Ureter (tissue), 1 donor: ENCODE measurements at places on chromosomes 12 and 14. TPM values are rescaled to one million over a fixed set of nuclear protein-coding genes. Genes with fewer than 3 reads are reported as not detected.
A peak's percentile ranks its signal among the peaks of the same experiment; 100 is the strongest.

Gene STXBP6
- total RNA-seq, result 10.0 TPM

DNA sequence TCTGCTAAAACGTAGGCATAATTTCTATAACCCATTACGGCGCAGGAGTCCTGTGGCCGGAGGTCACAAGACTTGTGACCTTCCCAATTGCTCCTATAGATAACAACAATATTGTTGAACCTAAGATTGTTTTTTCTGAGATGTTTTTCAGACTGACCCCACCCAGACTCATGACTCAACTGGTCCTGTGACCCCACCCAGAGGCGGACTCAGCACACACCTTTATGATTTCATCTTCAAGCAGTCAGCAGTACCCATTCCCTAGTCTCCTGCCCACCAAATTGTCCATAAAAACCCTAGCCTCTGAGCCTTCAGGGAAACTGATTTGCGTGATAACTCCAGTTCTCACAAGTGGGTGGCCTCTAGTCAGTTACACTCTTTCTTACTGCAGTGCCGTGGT lies 5.9 kb upstream of the PPP4R3A start:
- no peak for DNase-seq

Gene DCAF5
- 58.6 TPM for total RNA-seq

DNA sequence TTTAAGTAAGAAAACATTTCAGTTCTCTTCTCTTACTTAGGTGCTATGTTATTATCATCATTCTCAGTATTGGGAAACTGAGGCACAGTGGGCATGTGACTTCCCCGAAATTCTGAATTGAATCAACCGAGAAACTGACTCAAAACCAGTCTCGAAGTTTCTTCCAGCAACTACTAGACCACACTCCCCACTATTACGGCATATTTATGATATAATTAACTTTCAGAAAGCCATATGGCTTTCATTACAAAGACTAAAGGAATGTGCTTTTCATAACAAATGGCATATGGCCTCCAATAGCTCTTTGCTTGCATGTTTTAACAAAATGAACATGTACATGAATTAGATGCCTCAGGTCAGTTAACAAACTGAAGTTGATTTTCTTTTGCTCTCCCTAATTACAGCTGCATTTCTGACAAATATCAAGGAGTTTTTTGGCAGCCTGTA lies 182.9 kb upstream of the SLC38A2 start:
- DNase-seq, result no peak

GRCh38 chr14:75822522-75823141 lies 159.2 kb downstream of the TGFB3 start:
- DNase-seq, result no peak

DNA sequence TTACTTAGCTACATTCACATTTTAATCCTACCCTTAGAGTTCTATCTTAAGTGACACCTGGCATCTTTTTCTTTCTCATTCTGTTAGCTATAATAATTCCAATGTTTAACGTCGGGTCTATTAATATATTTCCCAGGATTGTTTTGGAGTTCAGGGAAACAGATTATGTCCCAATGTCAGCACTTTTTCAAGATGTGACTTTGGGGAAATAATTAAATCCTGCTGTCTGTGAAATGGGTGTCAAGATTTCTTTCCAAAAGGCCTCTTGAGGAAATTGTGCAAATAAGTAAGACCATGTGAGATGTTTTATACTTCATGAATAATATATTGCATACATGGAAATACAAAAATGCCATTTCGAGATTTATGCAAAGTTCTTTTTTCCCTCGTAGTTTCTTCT lies 887.6 kb upstream of the SEL1L start:
- DNase-seq, result no peak

Gene EFS
- 25.7 TPM for total RNA-seq

Gene CLMN
- 91.9 TPM for total RNA-seq

Gene FIGNL2
- total RNA-seq, result 0.91 TPM

- DNase-seq, result no peak
Measured at GRCh38 chr12:57006809-57007475, 596 bp upstream of the ZBTB39 start.

Gene SERPINA12
- total RNA-seq, result not detected

DNA sequence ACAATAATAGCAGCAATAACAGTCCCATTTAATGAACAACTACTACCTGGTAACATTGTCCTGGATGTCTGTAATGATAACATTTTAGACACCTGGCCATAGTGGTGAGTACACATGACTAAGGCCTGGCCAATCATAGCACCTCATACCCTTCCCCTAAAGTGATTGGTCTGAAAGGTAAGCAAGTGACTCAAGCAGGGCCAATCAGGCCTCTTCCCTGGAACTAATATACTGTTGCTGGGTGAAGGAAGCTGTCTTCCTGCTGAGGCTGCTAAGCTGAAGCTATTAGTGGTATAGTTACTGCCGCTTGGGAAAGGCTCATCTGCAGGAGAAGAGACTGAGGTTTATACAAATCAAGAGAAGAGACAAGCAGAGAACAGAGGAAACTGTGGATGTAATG lies 18.7 kb upstream of the NOS1 start:
- DNase-seq, result no peak

GRCh38 chr14:63952933-63953437 lies 100.2 kb downstream of the SYNE2 start:
- no peak for DNase-seq

Gene LBHD2
- not detected for total RNA-seq

Gene OTOGL
- 0.57 TPM for total RNA-seq

- no peak for DNase-seq
Measured at GRCh38 chr14:74609721-74610120, 2.3 kb downstream of the LTBP2 start.

DNA sequence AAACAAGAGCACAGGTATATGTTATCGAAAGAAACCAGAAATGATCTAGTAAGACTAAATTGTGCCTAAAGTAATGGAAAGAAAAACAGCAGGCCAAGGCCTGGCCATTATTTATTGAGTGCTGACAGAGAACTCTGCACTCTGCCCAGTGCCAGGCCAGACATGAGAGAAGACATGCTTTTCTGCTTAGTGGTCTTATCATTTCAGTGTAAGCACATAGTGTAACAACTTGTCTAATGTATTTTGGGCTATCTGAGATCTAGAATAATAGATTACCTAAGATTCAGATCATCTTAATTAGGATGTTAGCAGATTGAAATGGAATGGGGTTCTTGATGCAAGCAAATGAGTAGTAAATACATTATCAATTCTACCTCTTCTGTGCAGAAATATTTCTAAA lies 278.3 kb downstream of the AKAP6 start:
- no peak for DNase-seq

Gene FRMD6
- total RNA-seq, result 112 TPM

GRCh38 chr12:121794534-121795033 lies 1.1 kb upstream of the RHOF start:
- DNase-seq, result peak; percentile 67

DNA sequence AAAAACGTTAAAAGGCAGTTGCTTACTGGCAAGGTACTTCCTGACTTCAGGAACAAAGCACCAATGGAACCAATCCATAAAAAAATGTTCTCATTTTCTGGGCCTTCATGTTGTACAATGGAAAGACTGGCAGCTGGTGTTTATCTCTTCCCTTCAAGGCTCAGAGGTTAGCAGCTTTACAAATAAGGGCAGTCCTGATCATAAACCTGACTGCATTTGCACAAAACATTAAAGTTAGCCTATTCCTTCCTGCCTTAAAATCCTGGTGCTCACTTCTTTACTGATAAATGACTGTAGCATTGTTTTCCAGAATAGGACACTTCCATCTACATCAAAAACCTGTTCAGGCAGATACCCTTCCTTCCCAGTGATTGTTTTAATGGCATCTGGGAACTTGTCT lies 19.2 kb downstream of the IL26 start:
- DNase-seq, result no peak

Gene NRL
- 3.9 TPM for total RNA-seq
